ENCODE measurements at places on chromosomes 7 and 10. TPM values are rescaled to one million over a fixed set of nuclear protein-coding genes. Genes with fewer than 3 reads are reported as not detected.

GRCh38 chr7:3043544-3044371 lies at the start of gene CARD11:
Gene CARD11 (minus strand): TSS chr7:3043867. CDS start chr7:2958506, 85,361 bp downstream.
- DNase-seq = no peak
- H3K4me1 ChIP-seq = no peaks in the 10 kb centered on the region
- no peaks in the 10 kb centered on the region for H3K36me3 ChIP-seq
- H3K27ac ChIP-seq = peak within 1 kb of the TSS; percentile 24
- H3K4me3 ChIP-seq = peak within 1 kb of the TSS; percentile 42

- H3K4me3 ChIP-seq = no peak overlapping the region
- no peaks in the 10 kb centered on the region for H3K27me3 ChIP-seq
- no peak overlapping the region for H3K27ac ChIP-seq
- peaks cover 8% of the 10 kb centered on the region for H3K4me1 ChIP-seq
Measured at GRCh38 chr10:86579883-86580520, 58.4 kb upstream of the WAPL start.

DNA sequence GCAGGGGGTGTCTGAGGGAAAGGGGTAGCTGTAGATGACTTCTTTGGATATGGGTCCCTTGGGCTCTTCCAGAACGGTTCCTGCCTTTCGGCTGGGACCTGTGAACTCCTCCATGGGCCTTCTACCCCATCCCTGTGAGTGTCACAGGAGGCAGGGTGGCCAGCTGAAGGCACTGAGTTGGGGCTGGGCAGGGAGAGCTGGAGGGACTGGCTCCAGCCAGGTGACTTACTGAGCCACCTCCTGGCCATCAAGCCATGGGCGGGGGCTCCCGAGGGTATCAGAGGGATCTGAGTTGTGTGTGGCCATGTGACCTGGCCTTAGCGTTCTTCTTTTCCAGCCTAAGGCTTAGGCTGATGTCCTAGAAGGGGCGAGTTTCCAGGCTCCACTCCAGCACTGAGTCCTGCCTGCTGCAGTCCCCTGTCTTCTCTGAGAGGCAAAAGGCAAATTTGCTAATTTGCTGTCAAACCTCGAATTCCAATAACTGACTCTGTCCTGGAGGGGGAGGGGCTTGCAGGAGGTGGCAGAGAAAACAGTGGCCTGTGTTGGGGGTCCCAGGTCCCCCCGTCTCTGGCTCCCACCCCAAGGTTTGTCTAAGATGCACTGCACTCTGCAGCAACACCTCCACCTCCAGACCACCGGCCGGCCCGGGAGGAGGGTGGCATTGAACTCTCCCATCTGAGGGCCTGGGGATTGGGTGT lies 27.2 kb downstream of the ADCYAP1R1 start:
- H3K36me3 ChIP-seq = no peaks in the 10 kb centered on the region
- H3K4me3 ChIP-seq = no peak overlapping the region
- no peaks in the 10 kb centered on the region for H3K27me3 ChIP-seq

DNA sequence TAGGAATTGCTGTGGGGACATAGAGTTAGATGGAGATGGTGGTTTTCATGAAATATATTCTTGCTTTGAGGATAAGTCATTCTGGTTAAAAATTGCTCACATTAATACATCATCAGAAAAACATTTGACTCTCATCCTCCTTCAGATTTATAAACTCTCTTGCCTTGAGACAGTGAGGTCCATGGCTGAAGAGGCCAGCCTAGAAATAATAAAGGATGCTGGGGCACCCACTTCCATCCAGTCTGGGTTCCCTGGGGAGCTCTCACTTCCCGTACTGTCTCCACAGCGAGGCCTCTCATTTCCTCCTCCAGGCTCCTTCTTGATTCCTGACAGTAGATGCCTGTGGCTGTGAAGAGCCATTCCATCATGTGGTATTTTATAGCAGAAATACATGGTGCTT lies 73.3 kb upstream of the PRKG1 start:
- DNase-seq = no peak
- H3K27ac ChIP-seq = no peak overlapping the region
- H3K4me3 ChIP-seq = no peak overlapping the region

DNA sequence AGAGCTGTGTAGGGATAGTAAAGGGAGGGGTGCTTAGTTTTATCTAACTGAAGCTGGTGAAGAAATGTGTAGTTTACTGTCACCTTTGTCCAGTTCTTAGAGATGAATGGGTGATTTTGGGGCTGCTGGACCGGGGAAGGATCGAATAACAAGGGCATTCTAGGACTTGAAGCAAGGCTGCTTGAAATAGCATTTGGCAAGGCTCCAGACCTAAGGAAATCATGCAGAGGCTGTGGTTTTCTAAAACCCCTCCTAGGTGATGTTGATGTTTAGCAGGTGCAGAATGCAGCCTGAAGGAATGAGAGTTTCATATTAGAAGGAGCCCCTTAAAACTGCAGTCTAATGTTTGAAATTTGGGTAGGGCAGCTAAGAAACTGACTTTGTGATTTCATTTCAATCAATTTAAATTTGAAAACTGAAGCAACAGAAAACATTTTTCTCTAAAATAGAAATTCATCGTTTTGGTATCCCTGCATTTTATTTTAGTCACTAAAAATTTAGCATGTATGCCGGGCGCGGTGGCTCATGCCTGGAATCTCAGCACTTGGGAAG lies 68.5 kb downstream of the TET1 start:
- H3K4me3 ChIP-seq = no peak overlapping the region
- H3K36me3 ChIP-seq = no peaks in the 10 kb centered on the region
- no peak overlapping the region for H3K27ac ChIP-seq

GRCh38 chr7:4208086-4208485 lies 474.0 kb upstream of the FOXK1 start:
- no peaks in the 10 kb centered on the region for H3K36me3 ChIP-seq
- no peak for DNase-seq
- H3K27ac ChIP-seq = no peak overlapping the region
- no peaks in the 10 kb centered on the region for H3K27me3 ChIP-seq
- H3K4me1 ChIP-seq = no peaks in the 10 kb centered on the region

- no peak overlapping the region for H3K27ac ChIP-seq
- no peak for DNase-seq
- H3K4me1 ChIP-seq = no peaks in the 10 kb centered on the region
- H3K27me3 ChIP-seq = no peaks in the 10 kb centered on the region
- no peak overlapping the region for H3K4me3 ChIP-seq
Measured at GRCh38 chr7:134770676-134771075, 8.8 kb upstream of the CALD1 start.

DNA sequence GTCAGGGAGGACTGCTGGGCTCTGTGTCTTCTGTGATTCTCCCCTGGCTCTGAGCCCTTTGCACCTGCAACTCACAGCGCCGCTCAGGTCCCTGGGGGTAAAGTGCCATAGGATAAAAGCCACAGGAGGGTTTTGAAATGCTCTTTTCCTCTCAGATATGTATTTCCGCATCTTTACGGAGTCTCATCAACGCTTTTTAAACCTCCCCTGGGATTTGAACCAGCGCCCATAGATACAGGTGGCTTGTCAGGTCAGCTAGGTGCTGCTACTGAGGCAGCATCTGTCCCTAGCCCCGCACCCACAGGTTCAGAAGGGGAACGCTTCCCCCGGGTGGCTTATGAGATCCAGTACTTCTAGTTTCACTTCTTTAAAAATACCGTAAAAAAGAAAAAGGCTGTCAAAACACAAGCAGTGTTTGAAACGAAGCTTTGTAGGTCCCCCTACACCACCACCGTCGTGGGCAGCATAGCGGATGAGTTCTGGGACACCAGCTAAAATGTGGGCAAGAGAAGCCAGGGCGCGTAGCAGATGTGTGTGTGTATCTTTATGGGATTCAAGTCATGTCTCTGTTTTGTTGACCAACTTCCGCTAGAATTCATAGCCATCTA lies 173.5 kb downstream of the CUX1 start:
- no peaks in the 10 kb centered on the region for H3K27me3 ChIP-seq
- H3K27ac ChIP-seq = no peak overlapping the region
- no peak overlapping the region for H3K4me3 ChIP-seq
- H3K36me3 ChIP-seq = no peaks in the 10 kb centered on the region
- DNase-seq = no peak

DNA sequence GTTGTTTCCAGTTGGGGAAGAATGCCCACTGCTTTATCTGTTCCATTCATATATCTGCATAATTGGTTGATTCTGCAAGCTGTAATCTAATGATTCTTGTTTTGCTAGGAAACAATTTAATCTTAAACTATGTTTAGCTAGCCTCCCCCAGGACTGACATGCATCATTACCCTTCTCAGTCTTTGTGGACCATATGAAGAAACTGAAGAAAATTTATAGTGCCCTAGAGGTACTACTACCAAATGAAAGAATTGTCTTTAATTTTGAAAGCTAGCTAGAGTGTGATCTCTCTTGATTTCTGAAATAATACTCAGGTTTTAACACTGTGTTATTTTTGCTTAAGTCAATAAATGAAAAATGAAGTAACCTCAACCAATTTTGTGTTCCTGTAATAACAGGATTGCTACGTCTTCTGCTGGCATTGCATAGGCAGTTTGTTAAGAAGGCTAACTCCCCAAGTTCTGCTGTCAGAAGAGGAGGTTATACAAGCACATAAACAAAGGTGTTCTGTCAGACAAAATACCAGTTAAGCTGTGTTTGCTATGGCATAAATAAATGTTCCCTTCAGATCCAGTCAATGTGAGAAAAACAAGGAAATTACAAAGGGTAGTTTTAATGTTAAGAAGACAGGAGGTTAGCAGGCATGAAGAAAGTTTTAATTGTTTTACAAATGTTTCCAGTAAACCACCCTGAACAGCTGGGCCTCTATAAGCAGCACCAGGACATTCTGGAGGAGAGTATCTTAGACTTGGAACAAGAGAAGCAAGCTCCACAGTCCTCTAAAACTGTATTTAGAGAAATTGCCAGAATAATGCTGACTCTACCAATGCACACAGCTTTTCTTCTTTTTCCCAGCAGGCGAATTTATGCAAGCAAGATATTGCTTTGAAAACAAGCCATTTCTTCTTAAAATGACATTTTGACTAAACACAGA lies 90.3 kb upstream of the CTTNBP2 start:
- no peak overlapping the region for H3K27ac ChIP-seq
- H3K4me1 ChIP-seq = no peaks in the 10 kb centered on the region
- H3K4me3 ChIP-seq = no peak overlapping the region
- no peaks in the 10 kb centered on the region for H3K36me3 ChIP-seq
- H3K27me3 ChIP-seq = no peaks in the 10 kb centered on the region

DNA sequence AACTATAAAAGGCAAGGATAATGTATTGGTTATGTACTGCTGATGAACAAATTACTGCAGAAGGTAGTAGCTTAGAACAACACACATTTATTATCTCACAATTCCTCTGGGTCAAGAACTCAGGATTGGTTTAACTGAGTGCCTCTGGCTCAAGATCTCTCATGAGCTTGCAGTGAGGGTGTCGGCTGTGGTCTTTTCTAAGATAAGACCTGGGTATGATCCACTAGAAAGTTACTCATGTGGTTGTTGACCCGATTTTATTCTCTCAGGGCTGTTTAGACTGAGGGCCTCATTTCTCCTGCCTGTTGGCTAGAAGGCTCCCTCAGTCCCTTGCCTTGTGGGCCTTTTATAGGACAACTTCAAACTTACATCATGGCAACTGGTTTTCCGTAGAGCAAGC lies 86.7 kb downstream of the VWDE start:
- no peak for DNase-seq
- no peaks in the 10 kb centered on the region for H3K27me3 ChIP-seq
- H3K27ac ChIP-seq = no peak overlapping the region

GRCh38 chr10:131444286-131444685 lies 132.8 kb upstream of the TCERG1L start:
- H3K36me3 ChIP-seq = no peaks in the 10 kb centered on the region
- peaks cover 30% of the 10 kb centered on the region for H3K27me3 ChIP-seq
- no peak overlapping the region for H3K4me3 ChIP-seq
- H3K4me1 ChIP-seq = no peaks in the 10 kb centered on the region

- H3K27ac ChIP-seq = no peak overlapping the region
- no peak for DNase-seq
- no peaks in the 10 kb centered on the region for H3K4me1 ChIP-seq
- peaks cover 27% of the 10 kb centered on the region for H3K36me3 ChIP-seq
- H3K27me3 ChIP-seq = no peaks in the 10 kb centered on the region
Measured at GRCh38 chr7:44451123-44451522, 39.3 kb downstream of the NUDCD3 start.

DNA sequence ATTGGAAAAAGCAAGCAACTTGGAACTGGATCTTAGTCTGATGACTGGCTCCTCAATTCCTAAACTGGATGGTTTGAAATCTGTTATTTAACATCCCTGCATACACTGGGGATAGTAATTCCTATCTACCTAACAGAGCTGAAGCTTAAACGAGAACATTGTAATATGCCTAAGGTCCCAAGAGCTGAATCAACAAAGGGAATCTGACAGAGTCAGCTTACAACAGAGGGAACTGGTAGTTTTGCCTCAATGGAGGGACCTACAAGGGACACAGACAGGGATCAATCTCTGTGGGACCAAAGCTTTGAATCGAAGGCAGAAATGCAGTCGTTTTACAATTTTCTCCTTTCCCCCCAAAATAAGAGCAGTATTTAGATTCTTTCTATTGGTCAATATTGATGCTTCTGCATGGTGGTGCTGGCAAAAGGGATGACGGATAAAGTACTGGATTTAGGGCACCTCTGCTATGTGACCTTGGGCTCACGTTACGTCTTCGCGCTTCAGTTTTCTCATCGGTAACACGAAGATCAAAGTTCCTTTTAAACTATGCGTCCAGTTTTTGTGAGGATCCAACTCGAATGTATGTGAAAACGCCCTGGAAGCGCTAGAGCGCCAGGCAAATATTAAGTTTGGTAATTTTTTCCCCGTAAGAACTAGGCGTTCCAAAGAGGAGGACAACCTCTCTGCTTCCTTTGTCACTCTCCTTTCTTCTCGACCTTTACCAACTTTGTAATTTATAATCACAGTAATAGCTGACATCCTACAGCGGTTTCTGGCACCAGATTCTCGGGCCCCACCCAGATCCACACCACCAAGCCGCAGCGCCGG lies 1.1 kb downstream of the ACTR1A start:
- H3K4me3 ChIP-seq = peak overlapping the region; percentile 96
- no peaks in the 10 kb centered on the region for H3K27me3 ChIP-seq
- no peak for DNase-seq

DNA sequence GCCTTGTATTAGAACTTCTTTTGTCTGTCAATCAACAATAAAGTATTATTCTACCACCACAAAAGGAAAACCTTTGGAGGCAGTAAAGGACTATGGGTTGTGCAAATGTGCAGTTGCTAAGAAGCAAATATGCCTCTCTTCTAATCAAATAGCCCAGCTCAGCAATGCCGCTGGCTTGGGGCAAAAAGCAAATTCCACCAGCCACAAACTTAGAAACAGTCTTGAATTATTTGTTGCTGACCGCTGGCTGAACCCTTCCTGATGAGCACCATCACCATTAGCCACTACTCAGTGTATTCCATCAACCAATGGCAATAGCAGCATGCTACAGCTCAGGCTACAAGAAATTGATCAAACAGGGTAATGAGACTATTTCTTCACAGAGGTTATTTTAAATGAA lies 51.0 kb downstream of the SKAP2 start:
- H3K4me3 ChIP-seq = no peak overlapping the region
- peaks cover 7% of the 10 kb centered on the region for H3K4me1 ChIP-seq
- DNase-seq = no peak
- no peaks in the 10 kb centered on the region for H3K27me3 ChIP-seq
- H3K36me3 ChIP-seq = no peaks in the 10 kb centered on the region
- H3K27ac ChIP-seq = no peak overlapping the region

LEP gene
- total RNA-seq = not detected

TFPI2 gene
- 1.9 TPM for total RNA-seq

NANOS1 gene
- 1.9 TPM for total RNA-seq

FAM131B gene
- 0.53 TPM for total RNA-seq

FAM25G gene
- not detected for total RNA-seq

CALML3 gene
- not detected for total RNA-seq

FAM20C gene
- 42.9 TPM for total RNA-seq

TWIST1 gene
- not detected for total RNA-seq

VSTM4 gene
- total RNA-seq = 18.7 TPM

GPR15LG gene
- total RNA-seq = not detected

All from lower lobe of right lung (tissue), 2 donors.